Memory B cell (primary cell): ENCODE measurements at places on chromosomes 7 and 10.

GRCh38 chr7:100894860-100895700, 608 bp downstream of the ACHE start:
- H3K4me1 ChIP-seq = peaks cover 18% of the 10 kb centered on the region
- H3K27me3 ChIP-seq = peaks cover 35% of the 10 kb centered on the region
- H3K4me3 ChIP-seq = peak overlapping the region; percentile 50
- peaks cover 2% of the 10 kb centered on the region for H3K36me3 ChIP-seq

DNA sequence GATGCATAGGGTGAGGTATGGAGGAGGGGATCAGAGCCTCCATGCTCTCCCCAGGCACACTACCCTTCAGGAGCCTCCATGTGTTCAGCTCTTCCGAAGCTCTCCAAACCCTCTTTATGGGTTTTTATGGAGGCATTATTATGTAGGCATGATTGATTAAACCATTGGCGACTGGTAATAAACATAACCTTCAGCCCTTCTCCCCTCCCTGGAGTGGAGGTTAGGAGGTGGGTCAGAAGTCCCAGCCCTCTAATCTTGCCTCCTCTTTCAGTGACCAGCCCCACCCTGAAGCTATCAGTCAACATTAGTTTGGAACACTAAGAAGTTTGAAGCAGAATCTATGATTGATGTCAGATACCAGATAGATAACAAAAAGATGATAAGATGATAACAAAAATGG, 23.3 kb downstream of the CAPZA2 start:
- peaks cover 13% of the 10 kb centered on the region for H3K4me1 ChIP-seq
- peaks cover 15% of the 10 kb centered on the region for H3K36me3 ChIP-seq
- H3K4me3 ChIP-seq = no peak overlapping the region
- no peak overlapping the region for H3K27ac ChIP-seq

DNA sequence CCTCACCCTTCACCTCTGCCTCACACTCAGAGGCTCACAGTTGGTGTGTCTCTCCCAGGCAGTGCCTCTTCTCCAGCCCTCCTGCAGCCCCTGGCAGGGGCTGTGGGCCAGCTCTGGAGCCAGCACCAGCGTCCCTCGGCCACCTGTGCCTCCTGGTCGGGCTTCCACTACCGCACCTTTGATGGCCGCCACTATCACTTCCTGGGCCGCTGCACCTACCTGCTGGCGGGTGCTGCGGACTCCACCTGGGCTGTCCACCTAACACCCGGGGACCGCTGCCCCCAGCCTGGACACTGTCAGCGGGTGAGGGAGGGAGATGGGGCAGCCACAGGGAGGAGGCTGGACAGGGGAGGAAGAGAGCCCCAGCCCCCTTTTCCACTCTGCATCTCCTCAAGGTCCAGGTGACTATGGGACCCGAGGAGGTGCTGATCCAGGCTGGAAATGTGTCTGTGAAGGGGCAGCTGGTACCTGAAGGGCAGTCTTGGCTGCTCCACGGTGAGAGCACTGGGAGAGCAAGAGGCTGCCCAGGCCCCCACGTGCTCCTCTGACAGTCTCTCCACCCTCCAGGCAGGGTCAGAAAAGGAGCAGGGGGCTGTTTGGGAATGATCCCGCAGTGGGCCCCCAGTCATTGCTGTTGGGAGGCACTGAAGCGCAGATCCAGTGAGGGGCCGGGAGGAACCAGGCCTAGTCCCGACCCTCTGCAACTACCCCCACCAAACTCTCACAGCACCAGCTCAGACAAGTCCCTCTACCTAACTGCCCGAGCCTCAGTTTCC, 4.4 kb upstream of the ZNF467 start:
- DNase-seq = no peak
- H3K4me3 ChIP-seq = no peak overlapping the region
- H3K27me3 ChIP-seq = peaks cover 2% of the 10 kb centered on the region

GRCh38 chr7:154914996-154915380, 87.9 kb downstream of the PAXIP1 start:
- peaks cover 3% of the 10 kb centered on the region for H3K36me3 ChIP-seq
- peak overlapping the region; percentile 56 for H3K4me3 ChIP-seq
- peaks cover 13% of the 10 kb centered on the region for H3K27me3 ChIP-seq
- peaks cover 5% of the 10 kb centered on the region for H3K4me1 ChIP-seq
- no peak for DNase-seq

GRCh38 chr7:33706771-33707200, 198.6 kb upstream of the BMPER start:
- H3K27ac ChIP-seq = no peak overlapping the region
- no peak for DNase-seq
- H3K36me3 ChIP-seq = peaks cover 7% of the 10 kb centered on the region
- no peak overlapping the region for H3K4me3 ChIP-seq

DNA sequence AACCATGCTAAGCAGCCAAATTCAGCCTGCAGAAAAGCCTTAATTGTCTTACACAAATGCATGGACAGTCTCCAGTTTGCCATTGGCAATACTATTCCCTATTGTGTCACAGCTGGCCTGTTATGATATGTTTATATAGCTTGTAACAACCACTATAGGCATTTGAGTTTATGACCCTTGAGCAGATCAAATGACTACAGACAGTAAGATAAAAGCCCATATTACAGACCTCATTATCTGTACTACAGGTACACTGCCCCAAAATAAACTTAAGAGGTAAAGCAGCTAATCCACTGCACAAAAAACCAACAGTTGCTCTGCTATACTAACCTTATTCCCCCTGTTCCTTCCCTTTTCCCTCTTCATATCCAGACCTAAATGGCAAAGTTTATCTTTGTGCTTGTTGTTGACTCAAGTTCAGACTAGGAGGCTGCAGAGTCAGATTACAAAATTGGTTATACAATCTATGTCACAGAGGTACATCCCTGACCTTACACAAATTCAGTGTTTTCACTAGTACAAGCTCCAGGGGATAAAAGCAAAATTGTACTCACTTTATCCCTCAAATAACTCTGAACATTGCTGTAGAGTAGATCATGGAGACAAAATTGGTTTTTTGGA, 218.4 kb downstream of the GRM8 start:
- no peak overlapping the region for H3K4me3 ChIP-seq
- DNase-seq = no peak

GRCh38 chr10:16929069-16929468, 111.8 kb upstream of the RSU1 start:
- H3K27me3 ChIP-seq = no peaks in the 10 kb centered on the region
- H3K36me3 ChIP-seq = peaks cover 9% of the 10 kb centered on the region
- DNase-seq = no peak
- no peak overlapping the region for H3K4me3 ChIP-seq
- no peaks in the 10 kb centered on the region for H3K4me1 ChIP-seq
- no peak overlapping the region for H3K27ac ChIP-seq

DNA sequence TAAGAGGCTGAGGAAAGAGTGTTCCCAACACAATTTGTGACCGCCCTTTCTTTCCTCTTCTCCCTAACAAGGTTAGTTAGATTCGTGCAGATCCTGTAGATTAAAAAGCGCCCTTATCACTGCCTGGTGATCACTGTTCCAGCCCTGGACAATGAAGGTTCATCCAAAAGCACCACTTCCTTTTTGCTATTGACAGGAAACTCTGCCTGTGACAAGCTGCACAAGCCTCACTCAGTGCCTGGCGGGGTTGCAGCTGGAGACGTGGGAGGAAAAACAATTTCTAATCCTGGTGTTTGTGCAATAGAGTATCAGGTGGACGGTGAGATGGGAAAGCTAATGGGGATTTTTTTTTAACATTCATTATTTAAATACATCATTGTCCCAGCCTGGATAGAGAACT, 105.9 kb upstream of the CAV2 start:
- H3K27me3 ChIP-seq = peaks cover 9% of the 10 kb centered on the region
- no peaks in the 10 kb centered on the region for H3K4me1 ChIP-seq
- H3K27ac ChIP-seq = no peak overlapping the region
- no peaks in the 10 kb centered on the region for H3K36me3 ChIP-seq

GRCh38 chr7:140625908-140626868, 14.4 kb downstream of the DENND2A start:
- H3K27me3 ChIP-seq = peaks cover 4% of the 10 kb centered on the region
- H3K4me1 ChIP-seq = peaks cover 3% of the 10 kb centered on the region
- no peak overlapping the region for H3K27ac ChIP-seq
- DNase-seq = no peak

GRCh38 chr10:71204746-71205145, 7.6 kb upstream of the UNC5B start:
- H3K27me3 ChIP-seq = peaks cover 25% of the 10 kb centered on the region
- no peak for DNase-seq

DNA sequence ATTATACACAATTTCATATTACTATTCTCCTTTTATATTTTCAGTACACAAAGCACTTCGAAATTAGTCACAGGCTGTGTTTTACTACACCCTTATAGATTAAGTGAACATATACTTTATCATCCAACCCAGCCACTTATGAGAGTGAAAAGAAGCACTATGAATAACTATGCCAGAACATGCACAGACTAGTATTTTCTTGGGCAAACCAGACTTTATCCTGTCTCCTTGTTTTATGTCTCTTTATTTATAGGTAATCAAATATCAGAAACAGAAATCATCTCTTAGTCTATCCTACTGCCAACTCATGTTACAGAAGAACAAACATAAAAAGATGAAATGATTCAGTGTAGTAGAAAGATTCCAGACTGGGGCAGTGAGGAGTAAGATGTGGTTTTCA, 171.8 kb downstream of the GRM3 start:
- DNase-seq = no peak
- peaks cover 7% of the 10 kb centered on the region for H3K27me3 ChIP-seq
- H3K36me3 ChIP-seq = no peaks in the 10 kb centered on the region
- no peak overlapping the region for H3K4me3 ChIP-seq
- H3K4me1 ChIP-seq = no peaks in the 10 kb centered on the region

DNA sequence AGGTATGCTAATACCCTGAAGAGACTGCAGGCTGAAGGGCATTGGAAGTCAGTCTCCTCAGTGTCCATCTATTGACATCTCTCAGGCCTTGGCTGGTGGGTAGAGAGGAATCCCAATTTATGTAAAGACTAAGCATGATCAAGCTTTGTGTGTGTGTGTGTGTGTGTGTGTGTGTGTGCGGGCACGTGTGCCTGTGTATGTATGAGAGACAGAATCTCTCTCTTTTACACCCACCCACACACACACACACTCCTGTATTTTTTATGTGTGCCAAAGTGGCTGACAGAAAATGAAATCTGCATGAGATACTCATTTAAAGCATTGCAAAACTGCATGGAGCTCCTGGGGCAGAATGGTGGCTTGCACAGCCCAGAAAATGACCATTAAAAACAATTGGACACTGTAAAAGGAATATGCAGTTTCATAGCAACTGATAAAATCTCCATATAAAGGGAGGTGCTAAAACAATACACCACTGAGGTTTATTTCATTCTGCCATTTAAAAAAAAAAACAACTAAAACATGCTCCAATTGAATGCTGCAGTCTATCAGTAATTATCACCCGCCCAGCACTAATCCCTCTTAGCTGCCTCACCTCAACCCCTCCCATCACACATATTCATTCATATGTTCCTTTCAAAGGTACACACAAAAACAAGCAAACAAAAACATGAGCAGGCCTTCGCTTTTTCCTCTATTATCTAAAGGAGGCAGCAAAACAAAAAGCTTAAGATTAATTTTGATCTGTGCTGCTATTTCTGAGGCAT, 385.0 kb downstream of the KCNMA1 start:
- H3K27me3 ChIP-seq = peaks cover 3% of the 10 kb centered on the region

- no peak overlapping the region for H3K4me3 ChIP-seq
- no peak for DNase-seq
- peaks cover 5% of the 10 kb centered on the region for H3K27me3 ChIP-seq
- no peaks in the 10 kb centered on the region for H3K4me1 ChIP-seq
- no peaks in the 10 kb centered on the region for H3K36me3 ChIP-seq
These were observed 233.2 kb downstream of the RPS24 start for GRCh38 chr10:78266741-78267469.

- peaks cover 11% of the 10 kb centered on the region for H3K27me3 ChIP-seq
- no peak overlapping the region for H3K4me3 ChIP-seq
- H3K4me1 ChIP-seq = no peaks in the 10 kb centered on the region
- DNase-seq = no peak
These were observed 108.5 kb downstream of the EVX1 start for GRCh38 chr7:27351137-27351536.

DNA sequence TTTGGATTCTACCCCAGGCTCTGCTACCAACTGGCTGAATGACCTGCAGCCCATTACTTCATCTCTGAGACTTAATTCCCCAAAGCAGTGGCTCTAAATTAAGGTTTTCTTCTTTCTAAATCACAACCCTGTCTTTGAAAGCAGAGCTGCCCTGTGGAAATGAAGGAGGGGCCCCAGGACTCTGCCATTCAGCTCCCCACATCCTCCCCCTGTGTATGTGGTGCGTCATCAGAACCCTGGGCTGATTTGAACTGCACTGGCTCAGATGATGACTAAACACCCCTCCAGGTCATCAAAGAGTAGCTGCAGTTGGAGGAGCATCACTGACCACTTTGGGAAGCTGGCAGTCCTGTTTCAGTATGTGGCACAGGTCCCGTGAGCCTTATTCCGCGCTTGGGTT, 46.6 kb downstream of the BPGM start:
- H3K4me1 ChIP-seq = no peaks in the 10 kb centered on the region
- no peak overlapping the region for H3K4me3 ChIP-seq
- no peak for DNase-seq
- H3K27me3 ChIP-seq = peaks cover 4% of the 10 kb centered on the region
- no peak overlapping the region for H3K27ac ChIP-seq
- H3K36me3 ChIP-seq = no peaks in the 10 kb centered on the region

GRCh38 chr7:30278376-30278775, 6.0 kb upstream of the ZNRF2 start:
- no peaks in the 10 kb centered on the region for H3K27me3 ChIP-seq
- peaks cover 22% of the 10 kb centered on the region for H3K4me1 ChIP-seq
- H3K27ac ChIP-seq = no peak overlapping the region
- no peak for DNase-seq
- peaks cover 3% of the 10 kb centered on the region for H3K36me3 ChIP-seq

GRCh38 chr7:142323706-142324105, 65.8 kb upstream of the PRSS58 start:
- no peaks in the 10 kb centered on the region for H3K4me1 ChIP-seq
- no peak overlapping the region for H3K4me3 ChIP-seq
- H3K36me3 ChIP-seq = no peaks in the 10 kb centered on the region
- no peak overlapping the region for H3K27ac ChIP-seq

- H3K27ac ChIP-seq = no peak overlapping the region
- no peak overlapping the region for H3K4me3 ChIP-seq
- no peaks in the 10 kb centered on the region for H3K36me3 ChIP-seq
- H3K4me1 ChIP-seq = no peaks in the 10 kb centered on the region
- no peaks in the 10 kb centered on the region for H3K27me3 ChIP-seq
These were observed 10.6 kb upstream of the ARID5B start for GRCh38 chr10:61890881-61891409.

GRCh38 chr7:95777269-95777668, 4.9 kb downstream of the DYNC1I1 start:
- no peak for DNase-seq
- no peak overlapping the region for H3K27ac ChIP-seq
- peaks cover under 1% of the 10 kb centered on the region for H3K4me1 ChIP-seq
- no peak overlapping the region for H3K4me3 ChIP-seq
- H3K36me3 ChIP-seq = peaks cover 2% of the 10 kb centered on the region

DNA sequence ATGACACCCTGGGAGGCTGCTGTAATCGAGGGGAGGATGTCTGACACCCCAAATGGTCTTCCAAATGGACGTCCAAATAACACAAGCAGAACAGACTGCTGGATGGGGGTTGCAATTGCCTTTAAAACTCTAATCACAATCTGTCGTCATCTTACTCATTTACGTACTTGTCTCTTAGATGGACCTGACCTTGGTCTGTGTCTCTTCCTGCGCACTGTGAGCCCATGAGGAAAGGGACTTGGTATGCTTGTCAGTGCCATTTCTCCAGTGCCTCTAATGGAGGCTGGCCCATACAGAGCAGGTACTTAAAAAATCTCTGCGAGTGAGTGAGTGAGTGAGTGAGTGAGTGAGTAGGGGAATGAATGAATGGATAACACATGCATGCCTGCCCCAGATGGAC, 93.3 kb downstream of the DLG5 start:
- H3K27me3 ChIP-seq = no peaks in the 10 kb centered on the region
- H3K4me1 ChIP-seq = peaks cover 12% of the 10 kb centered on the region
